Epithelial cell of proximal tubule (primary cell): ENCODE measurements at places on chromosomes 3 and 15.
A peak's percentile ranks its signal among the peaks of the same experiment; 100 is the strongest.

GRCh38 chr3:143283432-143284128, 164.0 kb downstream of the CHST2 start:
- DNase-seq = no peak

- DNase-seq = no peak
These were observed 102.1 kb downstream of the TGFBR2 start for GRCh38 chr3:30708472-30708871.

DNA sequence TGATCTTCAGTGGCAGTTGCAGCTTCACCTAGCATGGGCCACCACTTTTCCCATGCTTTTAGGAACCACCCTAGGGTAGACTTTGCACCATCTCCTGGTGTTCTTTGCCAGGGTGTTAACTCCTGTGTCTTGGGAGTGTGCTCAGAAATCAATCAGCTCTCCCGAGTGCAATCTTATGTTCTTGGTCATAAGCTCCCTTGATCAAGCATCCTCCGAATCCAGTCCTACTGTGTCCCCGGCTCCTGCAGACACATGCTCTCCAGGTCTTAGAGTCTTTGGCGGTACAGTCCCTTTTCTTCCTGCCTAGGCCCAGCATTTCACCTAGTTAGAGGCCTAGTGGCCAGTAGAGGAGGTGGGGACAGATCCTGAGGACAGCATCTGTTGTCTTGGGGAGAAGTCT, 74.7 kb upstream of the SYN2 start:
- DNase-seq = no peak

- DNase-seq = no peak
These were observed 43.5 kb downstream of the KY start for GRCh38 chr3:134607054-134608022.

GRCh38 chr3:67288466-67289106, 290.5 kb downstream of the KBTBD8 start:
- DNase-seq = no peak

DNA sequence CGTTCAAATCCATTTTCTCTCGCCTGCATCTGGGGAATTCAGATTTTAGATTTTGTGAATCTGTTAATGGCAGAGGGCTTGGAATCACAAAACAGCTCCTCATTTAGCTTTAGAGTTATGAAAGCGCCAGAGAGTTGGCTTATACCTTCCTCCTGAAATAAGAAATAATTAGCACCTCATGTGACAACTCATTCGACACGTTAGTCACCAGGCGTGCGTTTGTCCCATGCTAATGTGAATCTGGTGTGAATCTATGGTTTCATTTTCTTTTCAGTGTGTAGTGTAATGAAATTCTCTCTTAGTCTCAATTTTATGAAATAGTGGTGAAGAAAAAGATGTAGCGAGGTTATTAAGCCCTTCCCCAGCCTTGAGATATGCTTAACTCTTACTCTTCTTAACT, 89.4 kb downstream of the EDEM1 start:
- no peak for DNase-seq

- peak; percentile 90 for DNase-seq
These were observed 9.1 kb downstream of the BCL2L10 start for GRCh38 chr15:52103217-52104207.

GRCh38 chr15:57685306-57686095, 21.0 kb upstream of the POLR2M start:
- DNase-seq = no peak

- no peak for DNase-seq
These were observed 15.0 kb upstream of the FYCO1 start for GRCh38 chr3:46010519-46011113.
